Activated T-helper 9 cell treated with anti-CD3 and anti-CD28 coated beads, Interleukin-2, amount 50 U/mL, for 16 hours (primary cell): ENCODE measurements at places on chromosomes 4 and X.

- DNase-seq, result peak; percentile 61
Observed at GRCh38 chr4:184267673-184268583, 50.3 kb upstream of the ENPP6 start.

- DNase-seq, result no peak
Observed at GRCh38 chr4:150501983-150502382, 80.0 kb upstream of the MAB21L2 start.

- DNase-seq, result no peak
Observed at GRCh38 chr4:14857475-14857874, 144.8 kb upstream of the CPEB2 start.

- DNase-seq, result no peak
Observed at GRCh38 chrX:104568304-104568915, 2.4 kb downstream of the IL1RAPL2 start.

DNA sequence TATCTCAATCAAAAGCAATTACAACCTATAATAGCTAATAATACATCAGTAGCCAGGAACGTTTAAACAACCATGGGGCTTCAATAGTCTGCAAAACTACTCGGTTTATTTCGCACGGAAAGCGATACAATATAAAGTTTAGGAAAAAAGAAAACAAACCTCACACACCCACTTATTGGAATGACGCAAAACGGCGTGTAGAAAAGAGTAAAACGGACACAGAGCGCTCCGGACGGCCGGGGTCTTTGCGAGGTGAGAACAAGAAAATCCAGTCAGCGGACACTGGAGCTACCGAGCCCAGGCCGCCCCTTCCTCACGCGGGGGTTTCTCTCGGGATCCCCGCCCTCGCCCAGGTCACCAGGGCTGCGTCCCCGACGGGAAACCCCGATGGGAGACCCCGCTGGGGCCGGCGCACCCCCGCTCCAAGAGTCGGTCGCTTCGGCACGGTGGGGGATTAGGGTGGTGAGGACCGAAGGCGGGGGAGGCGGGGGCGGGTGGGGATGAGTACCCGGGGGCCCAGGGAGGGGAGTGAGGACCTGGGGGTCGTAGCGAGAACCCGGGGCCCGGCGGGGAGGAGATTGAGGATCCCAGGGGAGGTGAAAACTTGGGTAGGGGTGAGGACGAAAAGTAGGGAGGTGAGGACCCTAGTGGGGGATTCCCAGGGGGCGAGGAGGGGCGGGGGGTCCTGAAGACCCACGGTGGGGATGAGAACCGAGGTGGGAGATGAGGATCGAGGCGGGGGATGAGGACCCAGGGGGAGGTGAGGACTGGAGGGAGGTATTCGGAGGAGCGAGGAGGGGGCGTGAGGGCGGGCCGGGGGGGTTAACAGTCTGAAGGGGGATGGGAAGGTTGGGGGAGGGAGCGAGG is 737 bp downstream of the NELFA start:
- no peak for DNase-seq

DNA sequence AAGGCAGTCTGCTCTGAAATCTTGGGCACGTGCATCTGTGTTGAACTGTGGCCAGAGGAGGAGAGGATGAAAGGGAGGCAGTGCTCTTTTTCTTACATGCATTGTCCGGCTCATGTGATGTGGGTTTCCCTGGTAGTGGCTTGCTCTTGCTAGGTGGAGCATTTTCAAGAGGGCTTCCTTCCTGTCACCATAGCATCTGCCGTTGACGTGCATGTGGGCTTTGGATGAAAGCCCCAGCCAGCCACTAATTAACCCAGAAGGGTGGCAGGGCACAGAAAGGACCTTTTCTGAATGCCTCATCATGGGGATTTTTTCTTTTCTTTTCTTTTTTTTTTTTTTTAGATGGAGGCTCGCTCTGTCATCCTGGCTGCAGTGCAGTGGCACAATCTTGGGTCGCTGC is 121.3 kb downstream of the GPR143 start:
- DNase-seq, result no peak

DNA sequence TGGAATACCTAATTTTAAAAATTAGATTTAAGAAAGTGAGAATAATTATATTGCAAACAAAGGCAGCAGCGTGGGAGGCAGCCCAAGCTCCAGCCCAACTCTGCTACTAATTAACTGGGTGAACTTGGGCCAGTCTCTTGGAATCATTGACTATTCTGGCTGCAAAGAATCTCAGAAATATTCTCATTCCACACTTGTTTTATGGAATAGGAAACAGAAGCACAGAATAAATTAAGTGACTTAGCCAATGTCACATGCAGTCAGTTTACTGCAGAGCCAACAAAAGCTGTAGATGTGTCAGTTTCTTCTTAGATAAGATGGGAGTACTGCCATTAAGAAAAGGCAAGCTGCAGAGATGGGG is 132.6 kb upstream of the FAM9B start:
- no peak for DNase-seq

DNA sequence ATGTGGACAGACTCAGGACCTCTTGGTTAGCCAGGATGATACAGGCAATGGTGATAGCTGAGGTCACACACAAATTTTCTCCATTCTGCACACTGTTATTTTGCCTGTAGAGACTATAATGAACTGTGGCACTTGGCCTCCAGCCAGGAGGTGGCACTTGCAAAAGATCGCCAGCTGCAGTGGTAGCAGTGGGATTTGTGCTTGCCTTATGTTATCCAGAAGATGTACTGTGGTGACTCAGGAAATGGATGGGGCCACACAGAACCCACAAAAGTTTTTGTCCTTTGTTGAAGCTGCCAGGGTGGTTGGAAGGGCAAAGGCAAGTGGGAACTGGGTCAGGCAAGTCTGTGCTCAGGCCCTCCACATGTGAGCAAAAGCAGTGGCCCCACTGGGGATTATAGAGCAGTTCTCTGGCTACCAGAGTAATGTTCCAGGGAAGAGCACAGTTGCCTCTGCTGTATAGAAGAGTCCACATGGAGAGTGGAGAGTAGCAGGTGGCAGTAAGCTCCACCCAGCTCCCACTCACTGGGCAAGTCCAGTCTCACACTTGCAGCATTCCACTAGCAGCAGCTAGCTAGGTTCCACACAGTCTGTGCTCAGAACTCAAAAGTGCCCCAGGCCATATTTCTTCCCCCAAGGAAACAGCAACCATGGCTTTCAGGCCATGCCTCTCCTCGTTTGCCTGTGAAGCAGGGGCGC is 5.9 kb upstream of the C4orf17 start:
- DNase-seq, result no peak

GRCh38 chr4:26819478-26820095 is 41.1 kb upstream of the STIM2 start:
- DNase-seq, result no peak

DNA sequence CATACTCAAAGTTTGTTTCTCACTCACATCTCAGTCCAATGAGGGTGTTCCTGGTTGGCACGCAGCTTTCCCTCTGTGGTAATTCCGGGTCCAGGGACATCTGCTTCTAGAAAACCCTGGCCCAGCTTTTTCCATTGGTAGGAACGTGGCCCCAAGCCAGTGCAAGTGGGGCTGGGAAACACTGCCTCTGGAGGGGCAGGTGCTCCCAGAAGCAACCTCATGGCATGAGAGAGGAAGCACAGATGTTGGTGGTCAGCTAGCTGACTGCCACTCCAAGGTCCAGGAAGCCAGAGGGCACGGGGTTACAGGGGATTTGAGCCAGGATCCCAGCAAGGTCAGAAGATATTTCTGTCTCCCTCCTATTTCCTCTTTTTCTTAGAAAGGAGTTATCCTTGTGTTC is 47.5 kb downstream of the DCTD start:
- DNase-seq, result no peak

- no peak for DNase-seq
Observed at GRCh38 chr4:1032861-1033260, 21.4 kb downstream of the FGFRL1 start.

GRCh38 chrX:65926095-65927019 is 113.5 kb downstream of the VSIG4 start:
- DNase-seq, result no peak

DNA sequence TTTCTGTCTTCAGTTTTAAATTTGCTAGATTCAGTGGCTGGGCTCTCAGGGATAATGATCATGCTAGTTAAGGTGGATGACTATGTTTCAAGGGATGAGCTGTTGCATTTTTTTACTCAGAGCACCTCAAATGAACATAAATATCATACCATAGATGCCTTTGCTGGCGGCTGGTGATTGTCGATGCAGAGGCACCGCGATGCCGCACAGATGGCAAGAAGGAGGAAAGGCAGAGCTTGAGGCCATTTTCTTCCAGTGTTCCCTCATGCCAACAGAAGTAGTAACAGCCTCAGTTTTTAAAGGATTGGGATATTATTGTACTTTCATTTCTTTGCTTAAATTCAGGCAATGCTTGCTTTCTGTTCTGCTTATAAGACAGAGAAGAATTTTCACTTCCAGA is 654.7 kb upstream of the IGFBP7 start:
- DNase-seq, result no peak

- no peak for DNase-seq
Observed at GRCh38 chrX:9144701-9145241, 110.8 kb upstream of the FAM9B start.

DNA sequence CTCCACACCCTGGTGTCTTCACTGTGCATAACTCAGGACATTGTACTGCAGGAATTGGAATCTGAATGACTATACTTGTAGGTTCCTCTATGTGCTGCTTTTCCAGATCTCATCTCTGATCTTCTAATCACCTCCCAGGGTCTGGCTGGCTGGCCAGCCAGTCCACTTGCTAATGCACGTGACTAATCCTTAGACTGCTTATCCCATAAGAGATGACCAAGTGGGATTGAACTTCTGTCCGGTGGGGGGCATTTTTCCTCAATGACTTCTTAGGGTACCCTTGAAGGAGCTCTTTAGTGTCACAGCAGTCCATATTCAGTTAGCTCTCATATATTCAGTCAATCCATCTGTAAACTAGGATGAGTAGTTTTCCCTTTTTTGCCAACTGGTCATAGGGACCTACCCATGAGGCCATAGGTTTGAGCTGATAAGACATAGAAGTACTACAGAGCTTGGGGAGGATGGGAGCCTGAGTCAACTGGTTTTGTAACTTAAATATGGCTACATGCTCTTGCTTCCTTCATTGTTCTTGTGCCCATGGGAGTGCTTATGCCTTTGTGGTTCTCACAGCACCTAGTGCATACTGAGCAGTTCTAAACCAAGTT is 71.9 kb upstream of the WDR1 start:
- DNase-seq, result no peak

GRCh38 chr4:11232015-11232414 is 196.7 kb downstream of the HS3ST1 start:
- DNase-seq, result no peak

DNA sequence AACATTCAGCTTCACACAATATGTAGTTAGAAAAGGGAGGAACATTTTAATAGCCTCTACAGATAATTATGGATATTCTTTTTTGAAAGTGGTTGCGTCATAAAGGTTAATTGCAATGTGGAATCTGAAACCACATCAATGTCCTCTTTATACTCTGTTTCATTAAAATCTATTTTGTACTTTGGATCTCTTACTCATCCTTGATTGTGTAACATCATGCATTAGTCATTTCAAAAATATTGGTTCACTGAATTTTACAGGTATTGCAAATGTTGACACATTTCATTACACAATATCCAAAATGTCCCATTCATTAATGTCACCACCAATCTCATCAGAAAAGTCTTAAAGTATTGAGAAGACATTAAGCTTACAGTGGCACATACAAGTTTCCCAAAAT is 62.7 kb upstream of the USP9X start:
- no peak for DNase-seq

GRCh38 chrX:134990801-134991481 is at the start of gene SMIM10:
TSS of gene SMIM10 (plus strand) at chrX:134990991. CDS start at chrX:134991096, 105 bp downstream.
- no peak for DNase-seq

- no peak for DNase-seq
Observed at GRCh38 chr4:153045111-153045982, 109.2 kb downstream of the FHDC1 start.

DNA sequence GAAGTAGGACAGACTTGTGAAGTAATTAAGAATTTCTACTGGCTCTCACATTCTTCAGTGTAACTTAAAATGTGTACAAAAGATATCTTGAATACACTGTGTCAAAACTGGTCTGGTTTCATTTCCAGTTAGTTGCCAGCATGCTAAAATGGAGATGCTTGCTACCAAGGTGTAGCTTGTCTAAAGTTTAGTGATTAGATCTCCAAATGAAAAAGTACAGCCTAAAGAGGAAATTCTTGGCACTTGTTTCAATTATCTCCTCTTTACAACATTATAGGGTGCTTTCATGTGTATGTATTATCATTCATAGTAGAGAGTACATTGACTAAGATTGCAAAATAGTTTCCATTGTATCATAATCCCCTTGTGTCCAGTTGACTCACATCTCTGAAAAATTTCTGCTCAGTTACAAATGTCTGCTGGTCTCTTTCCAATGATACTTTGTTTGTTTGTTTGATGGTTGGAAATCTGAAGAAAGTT is 97.3 kb upstream of the SPRY1 start:
- no peak for DNase-seq

- DNase-seq, result no peak
Observed at GRCh38 chr4:100113732-100114131, 76.5 kb downstream of the DDIT4L start.

- DNase-seq, result no peak
Observed at GRCh38 chrX:130117166-130117565, 6.9 kb upstream of the ELF4 start.

DNA sequence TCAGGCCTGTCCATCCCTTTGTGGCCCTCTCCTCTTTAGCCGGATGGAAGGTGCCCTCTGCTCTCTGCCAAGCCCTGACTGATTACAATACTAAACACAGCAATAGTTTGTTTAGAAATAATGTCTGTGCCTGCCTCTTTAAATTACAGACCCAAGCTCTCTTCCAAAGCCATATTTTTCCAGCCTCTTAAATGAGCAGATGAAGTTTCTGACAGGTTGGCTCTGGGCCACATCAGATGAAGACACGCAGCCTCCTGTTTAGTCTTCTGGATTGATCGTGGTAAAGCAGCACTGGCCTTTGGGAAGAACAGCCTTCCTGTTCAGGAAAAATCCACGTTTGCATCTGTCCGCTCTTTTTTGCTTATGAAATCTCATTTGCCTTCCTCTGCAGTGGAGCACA is 133.6 kb downstream of the CPE start:
- no peak for DNase-seq

DNA sequence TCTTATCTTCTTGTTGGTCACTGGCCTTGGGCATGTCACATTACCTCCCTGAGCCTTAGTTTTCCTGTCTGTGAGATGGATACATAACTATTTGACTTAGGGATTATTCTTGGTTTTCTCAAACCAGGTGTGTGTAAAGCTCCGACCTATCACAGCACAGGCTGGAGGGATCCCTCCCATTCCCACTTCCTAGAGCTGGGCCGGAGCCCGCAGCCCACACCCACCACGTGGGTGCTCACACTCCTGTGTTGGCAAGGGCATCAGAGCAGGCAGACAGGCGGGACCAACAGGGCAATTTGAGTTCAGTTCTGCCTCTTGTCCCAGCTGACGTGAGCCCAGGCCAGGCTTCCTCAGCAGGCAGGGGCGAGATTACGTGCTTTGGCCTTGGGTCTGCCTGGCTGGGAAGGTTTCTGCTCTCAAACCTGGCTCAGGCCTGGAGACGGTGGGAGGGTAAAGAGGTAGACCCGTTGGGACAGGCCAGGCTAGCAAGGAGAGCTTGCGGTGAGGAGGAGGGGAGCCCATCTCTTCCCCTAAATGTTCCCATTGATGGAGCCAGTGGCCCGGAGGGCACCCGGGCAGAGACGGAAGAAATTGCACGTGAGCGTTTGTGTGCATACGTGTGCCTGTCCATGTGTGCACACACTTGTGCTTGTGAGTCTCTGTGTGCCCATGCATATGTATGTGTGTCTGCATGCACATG is 734 bp upstream of the SH3TC1 start:
- no peak for DNase-seq
